ENCODE measurements at places on chromosomes 1 and 21. TPM values are rescaled to one million over a fixed set of nuclear protein-coding genes. Genes with fewer than 3 reads are reported as not detected.

DNA sequence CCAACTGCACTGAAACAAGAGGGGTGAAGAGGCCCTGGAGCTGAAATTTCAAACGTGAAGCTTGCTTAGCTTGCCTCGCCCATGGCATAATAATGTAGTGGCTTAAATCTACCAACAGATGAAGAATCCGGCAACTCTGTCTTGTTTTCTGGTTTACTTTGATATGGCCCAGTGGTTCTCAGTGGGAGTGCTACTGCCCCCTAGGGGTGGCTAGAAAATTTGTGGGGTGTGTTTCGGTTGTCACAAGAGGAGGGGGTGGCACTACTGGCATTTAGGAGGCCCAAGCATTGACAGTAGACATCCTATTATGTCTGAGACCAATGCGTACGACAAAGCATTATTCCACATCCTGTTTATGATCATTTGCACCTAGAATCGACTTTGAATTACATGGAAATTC lies 51.9 kb upstream of the C8B start:
- no peak for DNase-seq

DNA sequence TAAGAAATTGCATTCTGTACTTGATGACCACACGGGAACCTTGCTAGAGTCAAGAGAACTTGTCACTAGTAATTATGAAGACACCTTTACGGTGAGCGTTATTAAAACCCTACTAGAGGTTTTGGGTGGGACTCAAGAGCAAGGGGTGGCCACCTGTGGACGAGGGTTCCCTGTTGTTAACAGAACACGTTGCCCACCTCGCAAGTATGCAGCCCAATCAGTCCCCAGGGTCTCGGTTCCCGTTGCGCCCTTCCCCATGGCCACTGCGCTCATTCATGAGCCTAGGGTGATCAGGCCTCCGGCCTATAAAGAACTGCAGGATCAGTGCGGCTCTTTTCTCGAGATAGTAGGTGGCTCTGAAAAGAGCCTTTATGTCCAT lies 30.2 kb upstream of the RNF187 start:
- DNase-seq: no peak

- DNase-seq: peak; percentile 18
Measured at GRCh38 chr21:18244671-18245463, at the start of gene CHODL. Gene CHODL, plus strand, starts transcription at chr21:18244833. Its CDS starts 391 bp downstream, at chr21:18245224.

DNA sequence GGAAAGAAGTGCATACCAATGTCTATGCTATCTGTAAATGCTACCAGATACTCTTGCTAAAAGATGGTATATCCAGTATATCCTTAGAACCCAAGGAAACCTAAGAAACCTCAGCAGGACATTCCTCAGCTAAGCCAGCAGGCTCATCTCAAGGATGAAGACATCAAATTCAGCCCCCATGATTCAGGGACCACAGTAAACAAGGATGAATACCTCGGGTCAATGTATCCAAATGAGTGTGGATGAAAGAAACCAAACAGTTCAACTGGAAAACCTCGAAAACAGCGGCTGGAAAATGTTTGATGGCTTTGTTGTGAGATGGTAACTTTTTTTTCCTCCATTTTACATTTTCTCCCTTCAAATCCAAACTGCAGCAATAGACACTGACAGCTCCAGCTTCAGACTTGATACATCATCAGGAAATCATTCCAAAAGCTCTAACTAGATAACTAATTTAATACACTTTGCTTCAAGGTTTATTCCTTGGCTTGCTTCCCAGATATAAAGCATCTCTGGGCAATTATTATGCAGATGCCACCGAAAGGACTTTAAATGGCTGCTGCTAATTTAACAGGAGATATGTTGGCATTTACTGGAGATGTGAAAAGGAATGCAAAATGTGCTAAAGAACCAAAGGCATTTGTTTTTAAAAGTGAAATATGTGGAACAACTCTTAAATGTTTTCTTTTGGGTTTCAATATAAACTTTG lies 73.6 kb downstream of the SMYD2 start:
- DNase-seq: no peak

The FLG2 gene
- 0.40 TPM for polyA plus RNA-seq

DNA sequence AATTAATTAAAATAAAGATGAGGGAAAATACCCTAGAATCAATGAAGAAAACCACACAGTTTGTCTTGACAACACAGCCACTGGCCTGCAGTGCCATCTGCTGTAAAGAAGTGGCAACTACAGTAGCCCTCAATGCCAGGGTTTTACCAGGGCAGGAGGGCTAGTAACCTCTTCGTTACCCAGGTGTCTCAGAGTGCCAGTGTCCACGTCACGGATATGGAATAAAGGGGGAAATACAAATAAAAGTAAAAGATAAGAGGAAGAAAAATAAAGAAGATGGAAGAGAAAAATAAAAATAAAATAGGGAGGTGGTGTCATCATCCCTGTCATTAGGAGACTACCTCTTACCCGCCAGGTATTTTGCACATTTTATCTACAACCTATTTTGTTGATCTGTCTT lies 14.2 kb upstream of the SLC44A3 start:
- no peak for DNase-seq

The REG4 gene
- 0.52 TPM for polyA plus RNA-seq

The ASCL5 gene
- 0.15 TPM for polyA plus RNA-seq

- no peak for DNase-seq
Measured at GRCh38 chr1:23202263-23202749, 15.0 kb downstream of the HTR1D start.

DNA sequence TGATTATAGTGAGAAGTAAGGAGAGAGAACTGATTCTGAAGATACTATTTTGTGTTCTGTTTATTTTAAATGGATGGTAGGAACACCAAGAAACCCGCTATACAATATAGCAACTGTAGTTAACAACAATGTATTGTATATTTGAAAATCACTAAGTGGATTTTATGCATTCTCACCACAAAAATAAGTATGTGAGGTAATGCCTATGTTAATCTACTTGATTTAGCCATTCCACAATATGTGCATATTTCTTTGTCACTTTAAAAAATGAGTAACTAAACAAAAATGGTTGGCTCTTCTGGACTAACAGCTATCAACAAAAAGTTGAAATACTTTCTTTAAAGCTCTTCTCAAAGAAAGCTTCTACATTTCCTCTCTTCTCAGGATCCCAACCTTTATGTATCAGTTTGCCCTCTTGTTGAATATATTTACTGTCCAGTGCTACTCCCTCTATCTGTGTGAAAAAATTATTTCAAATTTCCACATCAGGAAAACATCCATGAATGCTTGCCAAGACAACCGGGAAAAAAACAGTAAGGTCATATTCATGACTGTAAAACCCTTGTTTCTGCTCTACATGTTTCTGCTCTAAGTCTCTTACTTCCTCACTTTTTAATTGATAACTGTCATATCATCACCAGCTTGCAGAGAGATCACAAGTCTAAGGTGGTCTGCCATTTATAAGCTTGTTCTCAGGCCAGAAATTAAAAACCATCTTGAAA lies 27.0 kb downstream of the CLCA4 start:
- DNase-seq: no peak

GRCh38 chr21:44428281-44428960 lies 26.9 kb upstream of the LRRC3 start:
- no peak for DNase-seq

DNA sequence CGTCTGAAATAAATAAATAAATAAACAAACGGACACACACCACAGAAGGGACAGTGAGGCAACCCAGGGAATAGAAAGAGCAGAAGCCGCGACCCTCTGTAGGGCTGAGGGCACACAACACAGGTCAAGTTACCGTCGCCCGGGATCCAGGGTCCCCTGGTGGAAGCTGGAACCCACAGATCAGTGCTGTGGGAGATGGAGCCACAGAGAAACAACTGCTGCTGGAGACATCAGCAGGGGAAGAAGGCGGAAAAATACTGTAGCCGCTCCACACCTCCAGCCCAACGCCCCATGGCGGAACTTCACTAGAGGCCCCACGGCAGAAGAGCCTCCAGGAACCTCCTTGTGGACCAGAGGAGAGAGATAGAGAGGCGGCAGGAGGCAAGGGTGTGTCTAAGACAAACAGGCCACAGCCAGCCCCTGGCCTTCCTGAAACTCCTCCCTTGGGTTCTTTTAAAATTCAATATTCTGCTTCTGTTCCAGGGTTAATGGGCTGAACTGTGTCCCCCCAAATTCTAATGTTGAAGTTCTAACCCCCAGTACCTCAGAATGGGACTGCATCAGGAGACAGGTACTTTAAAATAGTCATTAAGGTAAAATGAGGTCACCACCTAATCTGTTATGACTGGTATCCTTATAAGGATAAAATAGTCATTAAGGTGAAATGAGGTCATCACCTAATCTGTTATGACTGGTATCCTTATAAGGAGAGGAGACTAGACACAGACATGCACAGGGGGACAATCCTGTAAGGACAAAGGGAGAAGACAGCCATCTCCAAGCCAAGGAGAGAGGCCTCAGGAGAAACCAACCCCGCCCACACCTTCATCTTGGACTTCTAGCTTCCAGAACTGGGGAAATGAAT lies 7.7 kb upstream of the HLCS start:
- DNase-seq: no peak

- DNase-seq: no peak
Measured at GRCh38 chr1:54381524-54381923, 24.7 kb downstream of the SSBP3 start.

- no peak for DNase-seq
Measured at GRCh38 chr1:18681423-18681835, 50.8 kb downstream of the PAX7 start.

DNA sequence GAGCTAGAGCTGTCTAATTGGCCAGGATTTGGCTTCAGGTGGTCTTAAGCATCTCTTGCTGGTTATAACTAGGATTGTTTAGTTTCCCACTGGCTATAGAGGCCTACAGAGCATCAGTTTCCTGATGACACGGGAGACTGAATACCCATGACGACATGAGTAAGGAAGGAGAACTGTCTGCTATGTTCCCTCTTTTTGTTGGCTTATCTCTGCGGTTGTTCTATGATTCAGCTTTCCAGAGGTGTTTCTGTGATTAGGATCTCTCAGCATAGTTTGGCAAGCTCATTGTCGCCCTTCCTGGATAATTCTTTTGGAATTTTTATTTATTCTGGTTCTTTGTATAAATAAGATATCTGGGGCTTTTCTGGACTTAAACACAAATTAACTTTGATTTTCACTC lies 163.4 kb downstream of the OLFM3 start:
- no peak for DNase-seq

- no peak for DNase-seq
Measured at GRCh38 chr1:167515893-167516321, 2.4 kb downstream of the CD247 start.

GRCh38 chr1:38074302-38074677 lies 27.7 kb upstream of the POU3F1 start:
- DNase-seq: no peak

The MAST2 gene
- 41.3 TPM for polyA plus RNA-seq

DNA sequence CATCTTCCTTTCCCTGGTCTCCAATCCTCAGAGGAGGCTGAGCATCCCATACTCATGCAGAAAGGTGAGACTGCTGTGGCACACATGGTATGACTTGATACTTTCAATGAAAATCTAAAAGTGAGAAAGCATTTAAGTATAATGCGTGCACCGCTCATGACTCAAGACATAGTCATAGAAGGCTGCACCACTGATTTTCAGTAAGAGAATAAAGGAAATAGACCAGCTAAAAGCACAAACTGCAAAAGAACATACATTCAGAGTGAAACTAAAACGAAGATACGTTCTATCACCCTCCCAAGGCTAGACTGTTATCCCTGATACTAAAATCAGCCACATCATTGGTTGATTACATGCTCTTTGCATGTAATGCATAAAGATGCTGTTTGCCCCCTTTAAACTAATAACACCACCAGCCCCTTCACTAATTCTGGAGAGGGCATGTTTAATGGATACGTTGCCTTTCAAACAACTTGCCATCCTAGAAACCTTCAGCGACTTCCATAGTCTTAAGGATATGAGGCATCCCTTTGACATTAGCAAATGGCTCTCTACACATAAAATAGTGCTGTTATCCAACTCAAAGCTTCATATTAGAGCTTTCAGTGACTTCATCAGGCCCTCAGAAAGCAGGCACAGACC lies 2.1 kb downstream of the PLD5 start:
- DNase-seq: no peak

Data from left kidney (tissue), 8 donors.